ENCODE measurements at places on chromosomes 11 and 22. TPM values are rescaled to one million over a fixed set of nuclear protein-coding genes. Genes with fewer than 3 reads are reported as not detected.

Gene SLC43A1
- total RNA-seq: 20.9 TPM

Gene OLFML1
- 4.4 TPM for total RNA-seq

Gene PGA5
- total RNA-seq: not detected

GRCh38 chr11:12478743-12479142 is 101.4 kb downstream of the PARVA start:
- no peak for DNase-seq

DNA sequence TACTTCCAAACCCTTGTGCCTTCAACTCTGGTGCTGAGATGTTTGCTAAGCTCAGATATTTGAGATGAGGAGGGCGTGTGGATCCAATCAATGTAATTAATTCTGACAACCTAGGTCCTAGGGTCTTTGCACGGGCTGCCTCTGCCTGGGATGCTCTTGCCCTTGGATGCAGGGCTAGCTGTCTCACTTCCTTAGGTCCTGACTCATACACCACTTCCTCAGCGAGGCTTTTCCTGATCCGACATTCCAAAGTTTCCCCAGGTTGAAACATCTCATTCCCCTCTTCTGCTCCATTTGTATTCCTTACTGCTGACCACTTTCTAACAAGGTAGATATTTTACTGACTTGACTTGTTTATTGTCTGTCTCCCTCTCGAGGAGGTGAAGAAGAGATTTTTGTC is 43.0 kb upstream of the NTM start:
- DNase-seq: no peak

DNA sequence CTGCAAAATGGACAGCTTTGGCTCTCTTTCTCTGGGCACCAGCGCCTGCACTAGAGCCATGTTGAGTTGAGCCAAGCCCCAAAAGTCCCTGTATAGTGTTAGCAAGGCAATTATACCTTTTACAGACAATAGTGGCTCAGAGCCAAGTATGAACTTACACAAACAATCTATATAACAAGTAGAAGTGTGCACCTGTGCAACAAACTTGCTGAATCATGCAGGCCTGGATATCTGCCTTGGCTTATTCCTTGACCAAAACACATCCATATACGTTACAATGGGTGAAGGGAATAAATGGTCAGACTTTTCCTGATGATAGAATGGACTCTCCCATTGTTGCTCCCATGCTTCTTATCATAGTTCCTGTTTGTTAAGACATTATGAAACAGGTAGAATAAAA is 3.8 kb upstream of the OR52I2 start:
- DNase-seq: no peak

DNA sequence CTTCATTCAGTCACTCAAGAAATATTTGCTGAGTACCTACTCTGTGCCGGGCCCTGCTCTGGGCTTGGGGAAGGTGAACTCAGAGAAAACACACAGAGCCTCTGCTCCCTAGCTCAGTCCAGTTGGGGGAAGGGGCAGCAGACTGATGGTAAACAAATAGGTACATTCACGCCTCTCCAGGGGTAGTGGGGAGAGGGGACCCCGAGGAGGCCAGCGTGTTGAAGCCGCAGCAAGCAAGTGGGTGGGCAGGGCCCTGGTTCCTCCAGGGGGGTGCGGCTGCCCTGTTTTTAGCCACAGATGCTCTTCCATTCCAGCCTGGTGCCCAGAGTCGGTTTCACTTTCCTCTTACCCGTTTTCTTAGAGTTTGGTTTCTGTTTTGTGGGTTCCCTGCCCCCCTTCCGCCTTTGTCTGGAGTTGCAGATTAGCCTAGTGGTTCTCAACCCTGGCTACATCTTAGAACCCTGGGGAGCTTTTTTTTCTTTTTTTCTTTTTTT is 8.7 kb downstream of the DRAP1 start:
- DNase-seq: no peak

GRCh38 chr11:45100339-45100738 is 46.1 kb upstream of the PRDM11 start:
- no peak for DNase-seq

GRCh38 chr11:114942207-114942606 is 263.9 kb downstream of the NXPE2 start:
- DNase-seq: no peak
